ENCODE measurements at places on chromosomes 2 and 18.

DNA sequence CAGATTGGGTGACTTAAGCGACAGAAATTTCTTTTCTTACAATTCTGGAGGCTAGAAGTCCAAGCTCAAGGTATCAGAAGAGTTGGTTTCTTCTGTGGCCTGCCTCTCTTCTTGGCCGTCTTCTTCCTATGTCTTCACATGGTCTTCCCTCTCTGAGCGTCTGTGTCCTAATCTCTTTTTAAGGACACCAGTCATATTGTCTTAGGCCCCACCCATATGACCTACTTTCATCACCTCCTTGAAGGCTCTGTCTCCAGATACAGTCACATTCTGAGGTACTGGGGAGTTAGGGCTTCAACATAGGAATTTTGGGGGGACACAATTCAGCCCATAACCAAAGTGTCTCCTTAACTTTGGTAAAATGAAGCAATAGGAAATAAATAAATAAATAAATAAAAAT, 110.9 kb upstream of the EPC2 start:
- DNase-seq: no peak

DNA sequence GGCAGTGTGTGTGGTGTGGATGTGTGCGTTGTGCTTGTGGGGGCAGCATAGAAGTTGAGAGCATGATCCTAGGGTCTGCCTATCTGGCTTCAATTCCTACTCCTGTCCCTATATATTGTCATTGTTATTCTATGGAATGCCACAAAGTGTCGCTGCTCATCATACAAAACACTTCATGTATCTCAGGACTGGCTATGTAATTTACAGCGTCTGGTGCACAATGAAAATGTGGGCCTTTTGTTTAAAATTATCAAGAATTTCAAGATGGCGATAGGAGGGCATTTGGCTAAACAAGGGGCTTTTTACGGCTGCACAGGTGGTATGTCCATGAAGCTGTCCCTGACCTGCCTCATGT, 3.4 kb downstream of the SERPINB2 start:
- no peak for DNase-seq

DNA sequence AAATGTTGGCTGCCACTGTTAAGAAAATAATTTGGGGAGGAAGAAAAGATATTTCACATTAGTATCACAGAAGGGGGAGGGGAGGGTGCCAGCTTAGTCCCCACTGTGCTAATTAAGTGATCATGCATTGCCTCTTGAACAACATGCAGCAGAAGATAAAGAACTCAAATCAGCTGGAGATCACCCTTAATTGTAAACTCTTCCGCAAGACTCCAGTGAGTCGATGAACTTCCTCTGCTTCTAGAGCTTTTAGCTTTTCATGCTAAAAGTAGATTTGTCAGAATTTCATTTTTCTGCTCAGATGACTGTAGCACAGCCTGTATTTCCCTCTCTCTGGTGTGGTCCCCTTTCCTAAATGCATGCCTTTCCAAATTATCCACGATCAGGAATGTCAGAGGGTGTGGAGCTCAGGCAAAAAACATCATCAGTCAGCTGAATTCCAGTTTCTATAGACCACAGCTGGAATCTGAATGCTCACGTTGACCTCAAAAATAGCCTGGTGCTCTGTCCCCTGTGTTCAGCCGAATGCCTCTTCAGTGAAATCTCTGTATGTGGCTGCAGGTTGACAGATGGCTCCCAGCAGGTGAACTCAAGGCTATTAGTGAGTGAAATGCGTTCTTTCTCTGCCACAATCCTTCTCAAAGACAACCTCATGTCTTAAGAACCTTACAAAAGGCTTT, 156.8 kb upstream of the UNC80 start:
- DNase-seq: no peak

- no peak for DNase-seq
Measured at GRCh38 chr18:39455285-39455684, 1889.7 kb upstream of the CELF4 start.

GRCh38 chr2:240234503-240234951, 94.1 kb upstream of the OTOS start:
- DNase-seq: no peak

DNA sequence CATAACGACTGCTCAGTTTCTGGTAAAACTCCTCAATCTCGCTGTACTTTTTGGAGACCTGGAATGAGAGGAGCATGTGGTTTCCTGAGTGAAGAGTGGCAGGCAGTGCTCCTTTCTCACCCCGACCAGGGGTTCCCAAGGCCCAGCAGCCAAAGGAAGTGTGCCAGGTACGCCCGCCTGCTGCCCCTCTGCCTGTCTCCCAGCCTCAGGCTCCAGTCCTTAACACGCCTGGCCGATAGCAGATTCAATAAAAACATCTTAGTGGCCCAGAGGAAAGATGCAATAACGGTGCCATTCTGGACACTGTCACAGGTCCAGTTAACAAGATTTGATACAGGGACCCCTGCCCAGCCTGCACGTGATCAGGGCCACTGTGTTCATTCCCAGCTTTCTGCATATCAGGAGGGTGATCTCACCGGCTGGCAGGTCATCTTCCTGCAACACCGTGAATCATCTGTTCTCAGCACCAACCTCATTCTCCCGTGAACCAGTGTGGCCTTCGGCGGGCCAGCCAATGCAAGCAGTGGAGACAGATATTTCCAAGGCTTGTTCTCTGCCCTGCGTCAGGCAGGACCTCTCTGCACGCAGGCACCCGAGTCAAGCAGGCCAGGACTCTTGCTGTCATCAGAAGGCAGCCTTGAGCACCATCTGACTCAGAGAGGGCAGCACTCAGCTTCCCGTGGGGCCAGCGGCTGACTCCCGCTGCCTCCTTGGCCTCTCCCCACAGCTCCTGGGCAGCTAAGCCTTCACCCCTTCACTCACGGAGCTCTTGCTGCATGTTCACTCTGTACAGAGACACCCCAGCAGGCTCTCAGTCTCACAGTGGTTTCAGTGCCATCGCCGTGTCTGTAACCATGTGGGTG, 9.5 kb downstream of the HS1BP3 start:
- no peak for DNase-seq

DNA sequence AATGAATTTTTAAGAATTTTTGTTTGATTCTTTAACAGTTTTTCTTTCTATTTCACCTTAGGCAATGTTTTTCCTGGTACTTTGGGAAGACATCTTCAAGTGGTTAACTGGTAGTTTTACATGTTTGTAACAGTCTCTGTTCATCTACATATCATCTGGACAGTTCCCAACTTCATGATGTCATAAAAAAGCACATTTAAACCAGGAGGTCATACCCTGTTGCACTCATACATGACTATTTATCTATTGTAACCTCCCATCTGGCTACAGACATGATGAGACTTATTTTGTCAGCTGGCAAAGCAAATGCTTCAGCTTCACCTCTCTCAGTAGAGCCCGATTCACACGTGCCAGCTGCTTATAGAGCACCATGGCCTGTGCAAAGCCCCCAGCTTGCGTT, 99.8 kb upstream of the YPEL5 start:
- no peak for DNase-seq

GRCh38 chr2:73084971-73085370, 13.5 kb upstream of the SFXN5 start:
- no peak for DNase-seq

Measured in HuH-7.5 (cell line).